ENCODE measurements at places on chromosomes 6 and 20. TPM values are rescaled to one million over a fixed set of nuclear protein-coding genes. Genes with fewer than 3 reads are reported as not detected.

The GHRH gene
- total RNA-seq = not detected

The ASIP gene
- total RNA-seq = not detected

The RIMS1 gene
- 0.58 TPM for total RNA-seq

The CRIP3 gene
- 2.2 TPM for total RNA-seq

The CST4 gene
- not detected for total RNA-seq

The DNAH8 gene
- total RNA-seq = 0.11 TPM

The PROKR2 gene
- total RNA-seq = not detected

The SMOC2 gene
- total RNA-seq = 0.10 TPM

The GABRR1 gene
- not detected for total RNA-seq

The AVP gene
- total RNA-seq = not detected

The LRRC73 gene
- 0.13 TPM for total RNA-seq

The TRERF1 gene
- total RNA-seq = 19.5 TPM

The SLC44A4 gene
- 0.56 TPM for total RNA-seq

All from GM12878 (cell line).